ENCODE measurements at places on chromosomes 6 and 20.
A peak's percentile ranks its signal among the peaks of the same experiment; 100 is the strongest.

- H3K4me3 ChIP-seq = no peak overlapping the region
- H3K27me3 ChIP-seq = no peaks in the 10 kb centered on the region
- no peak overlapping the region for H3K27ac ChIP-seq
Observed at GRCh38 chr20:62702895-62703852, 5.5 kb upstream of the NTSR1 start.

GRCh38 chr6:28953039-28953584 is 29.3 kb upstream of the TRIM27 start:
- H3K27ac ChIP-seq = no peak overlapping the region
- H3K36me3 ChIP-seq = peaks cover 4% of the 10 kb centered on the region
- H3K4me1 ChIP-seq = no peaks in the 10 kb centered on the region
- DNase-seq = no peak
- peak overlapping the region; percentile 94 for H3K4me3 ChIP-seq

DNA sequence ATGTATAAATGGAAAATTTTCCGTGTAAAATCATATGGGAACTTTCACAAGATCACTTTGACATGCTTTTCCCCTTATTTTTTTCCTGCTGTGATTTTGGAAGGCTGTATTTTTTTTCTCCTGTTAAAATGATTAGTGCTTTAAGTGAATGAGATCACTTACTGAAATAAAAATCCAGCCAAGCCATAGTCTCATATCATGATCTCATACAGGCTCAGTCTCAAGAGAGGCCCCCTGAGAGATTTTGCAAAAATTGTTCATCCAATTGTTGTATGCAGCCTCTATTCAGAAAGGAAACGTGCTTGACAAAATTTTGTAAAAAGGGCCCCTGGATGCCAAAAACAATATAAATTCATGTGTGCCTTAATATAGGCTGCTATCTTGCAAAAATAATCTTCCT is 528.2 kb downstream of the HDGFL1 start:
- no peaks in the 10 kb centered on the region for H3K4me1 ChIP-seq
- DNase-seq = no peak
- H3K4me3 ChIP-seq = no peak overlapping the region
- H3K27me3 ChIP-seq = no peaks in the 10 kb centered on the region
- H3K36me3 ChIP-seq = peaks cover 8% of the 10 kb centered on the region

DNA sequence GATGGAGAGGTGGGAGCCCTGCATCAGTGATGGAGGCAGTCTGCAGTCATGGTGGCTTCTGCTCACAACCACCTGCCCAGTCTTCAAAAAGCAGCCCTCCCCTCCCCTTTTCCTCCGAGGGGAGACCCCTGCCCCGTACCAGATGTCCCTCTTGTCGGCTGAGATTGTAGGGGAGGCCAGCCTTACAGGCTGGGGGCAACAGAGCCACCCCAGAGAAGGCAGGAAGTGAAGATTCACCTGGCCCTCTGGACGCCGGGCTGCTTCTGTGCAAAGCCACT is 4.5 kb downstream of the TNFRSF6B start:
- no peaks in the 10 kb centered on the region for H3K27me3 ChIP-seq
- no peak overlapping the region for H3K27ac ChIP-seq
- peaks cover 19% of the 10 kb centered on the region for H3K36me3 ChIP-seq
- no peak overlapping the region for H3K4me3 ChIP-seq
- no peak for DNase-seq

GRCh38 chr6:104908888-104909525 is 47.9 kb upstream of the LIN28B start:
- no peaks in the 10 kb centered on the region for H3K4me1 ChIP-seq
- no peak overlapping the region for H3K4me3 ChIP-seq
- H3K27me3 ChIP-seq = no peaks in the 10 kb centered on the region
- H3K27ac ChIP-seq = no peak overlapping the region
- no peak for DNase-seq

DNA sequence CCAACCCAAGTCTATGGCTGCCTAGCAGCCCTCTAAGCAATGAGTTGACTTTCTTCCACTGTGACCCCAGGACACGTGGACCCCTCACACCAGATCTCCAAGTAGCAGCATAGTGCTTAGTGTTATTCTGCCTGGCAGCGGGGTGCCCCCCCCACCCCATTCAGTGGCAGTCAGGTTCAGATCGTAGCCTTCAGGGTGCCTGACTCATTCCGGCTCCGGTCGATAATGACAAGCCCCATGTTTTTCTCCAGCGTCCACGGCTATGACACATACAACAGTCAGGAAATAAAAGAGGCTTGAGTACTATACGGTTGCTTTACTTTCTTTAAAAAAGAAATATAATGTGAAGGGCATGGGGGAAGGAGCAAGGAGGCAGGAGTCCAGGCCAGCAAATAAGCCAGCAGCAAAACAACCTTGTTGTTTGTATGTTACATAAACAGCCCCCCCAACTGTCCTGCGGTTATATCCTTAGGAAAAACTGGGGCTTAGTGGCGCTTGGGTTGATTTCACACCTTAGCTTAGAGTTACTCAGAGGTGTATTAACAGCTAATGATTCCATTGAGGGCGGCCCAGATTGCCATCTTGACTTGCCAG is 23.1 kb downstream of the GNAS start:
- no peak for DNase-seq
- no peak overlapping the region for H3K27ac ChIP-seq
- H3K36me3 ChIP-seq = peaks cover 7% of the 10 kb centered on the region

DNA sequence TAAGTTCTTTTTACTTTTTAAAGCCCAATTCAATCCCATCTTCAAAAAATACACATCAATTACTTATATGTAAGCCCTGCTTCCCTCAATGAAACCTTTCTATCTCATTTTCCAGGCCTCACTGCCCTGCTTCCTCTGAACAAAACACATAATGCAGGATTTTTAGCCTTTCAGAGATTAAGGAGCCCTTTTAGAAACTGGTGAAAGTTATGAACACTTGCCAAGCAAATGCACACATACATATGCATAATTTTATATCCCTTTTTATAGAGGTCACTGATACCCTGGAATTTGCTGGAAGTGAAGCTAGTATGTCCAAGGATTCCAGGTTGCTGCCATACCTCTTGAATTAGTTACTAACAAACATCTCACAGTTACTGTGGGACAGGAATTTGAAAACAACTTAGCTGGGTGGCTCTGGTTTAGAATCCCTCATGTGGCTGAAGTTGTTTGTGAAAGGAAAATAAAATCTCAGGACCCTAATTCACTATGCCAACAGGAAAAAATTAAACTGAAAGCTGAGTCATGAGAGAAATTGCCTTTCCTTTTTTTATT is 75.8 kb downstream of the UBE3D start:
- no peak for DNase-seq
- no peaks in the 10 kb centered on the region for H3K4me1 ChIP-seq
- no peak overlapping the region for H3K4me3 ChIP-seq
- peaks cover 3% of the 10 kb centered on the region for H3K36me3 ChIP-seq

Measured in H9 (cell line).